ENCODE measurements at places on chromosomes 1 and 21.

DNA sequence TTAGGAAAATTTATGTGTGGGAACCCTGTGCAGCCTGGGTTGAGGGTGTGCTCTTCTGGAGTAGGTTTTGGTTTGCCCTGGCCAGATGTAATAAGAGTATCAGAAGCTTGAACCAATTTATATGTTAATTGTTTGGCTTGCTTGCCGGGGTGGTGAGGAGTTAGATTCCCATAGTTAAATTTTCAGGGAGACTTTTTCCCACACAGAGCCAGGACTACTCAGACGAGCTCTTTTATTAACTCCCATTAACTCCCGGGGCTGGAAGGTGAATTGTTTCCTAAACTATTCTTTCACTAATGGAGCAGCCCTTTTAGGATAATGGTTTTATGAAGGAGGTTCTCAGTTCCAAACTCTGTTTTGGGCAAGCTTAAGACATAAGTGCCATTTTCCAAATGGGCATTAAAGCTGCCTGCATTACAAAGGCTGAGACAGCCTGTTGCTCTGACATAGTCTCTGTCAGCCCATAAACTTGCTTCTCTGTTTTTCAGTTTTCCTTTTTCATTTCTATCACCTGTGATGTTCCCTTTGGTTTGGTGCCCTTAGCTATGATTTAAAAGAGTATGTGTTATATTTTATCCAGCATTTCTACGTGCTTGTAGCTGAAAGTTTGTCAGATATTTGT lies 18.0 kb upstream of the RAB3GAP2 start:
- DNase-seq = no peak

- DNase-seq = peak; percentile 38
Observed at GRCh38 chr21:26732432-26733221, 112.6 kb downstream of the ADAMTS1 start.

- DNase-seq = no peak
Observed at GRCh38 chr1:9416506-9416905, 122.8 kb upstream of the SLC25A33 start.

GRCh38 chr1:173445656-173446055 lies 31.5 kb upstream of the PRDX6 start:
- DNase-seq = no peak

DNA sequence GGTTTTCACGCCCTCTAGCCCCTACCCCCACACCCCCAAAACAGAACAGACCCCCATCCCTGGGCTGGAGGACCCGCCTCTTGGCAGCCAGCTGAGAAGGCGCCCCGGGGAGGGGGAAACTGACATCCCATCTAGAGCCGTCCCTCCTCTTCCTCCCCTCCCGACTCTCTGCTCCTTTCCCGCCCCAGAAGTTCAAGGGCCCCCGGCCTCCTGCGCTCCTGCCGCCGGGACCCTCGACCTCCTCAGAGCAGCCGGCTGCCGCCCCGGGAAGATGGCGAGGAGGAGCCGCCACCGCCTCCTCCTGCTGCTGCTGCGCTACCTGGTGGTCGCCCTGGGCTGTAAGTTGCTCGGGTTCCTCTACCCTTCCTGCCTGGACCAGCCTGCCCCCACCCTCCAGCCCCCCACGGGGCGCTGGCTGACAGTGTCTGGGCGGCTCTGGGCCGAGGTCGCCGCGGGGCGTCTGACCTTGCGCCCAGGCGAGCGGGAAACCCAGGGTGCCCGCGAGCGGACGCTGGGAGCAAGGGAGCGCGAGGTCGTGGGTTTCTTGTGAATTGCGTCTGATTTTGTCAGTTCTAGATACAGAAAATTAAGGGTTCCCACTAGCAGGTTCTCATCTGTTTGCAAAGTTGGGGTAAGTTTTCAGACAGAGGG lies 618 bp downstream of the JAM2 start:
- DNase-seq = no peak

DNA sequence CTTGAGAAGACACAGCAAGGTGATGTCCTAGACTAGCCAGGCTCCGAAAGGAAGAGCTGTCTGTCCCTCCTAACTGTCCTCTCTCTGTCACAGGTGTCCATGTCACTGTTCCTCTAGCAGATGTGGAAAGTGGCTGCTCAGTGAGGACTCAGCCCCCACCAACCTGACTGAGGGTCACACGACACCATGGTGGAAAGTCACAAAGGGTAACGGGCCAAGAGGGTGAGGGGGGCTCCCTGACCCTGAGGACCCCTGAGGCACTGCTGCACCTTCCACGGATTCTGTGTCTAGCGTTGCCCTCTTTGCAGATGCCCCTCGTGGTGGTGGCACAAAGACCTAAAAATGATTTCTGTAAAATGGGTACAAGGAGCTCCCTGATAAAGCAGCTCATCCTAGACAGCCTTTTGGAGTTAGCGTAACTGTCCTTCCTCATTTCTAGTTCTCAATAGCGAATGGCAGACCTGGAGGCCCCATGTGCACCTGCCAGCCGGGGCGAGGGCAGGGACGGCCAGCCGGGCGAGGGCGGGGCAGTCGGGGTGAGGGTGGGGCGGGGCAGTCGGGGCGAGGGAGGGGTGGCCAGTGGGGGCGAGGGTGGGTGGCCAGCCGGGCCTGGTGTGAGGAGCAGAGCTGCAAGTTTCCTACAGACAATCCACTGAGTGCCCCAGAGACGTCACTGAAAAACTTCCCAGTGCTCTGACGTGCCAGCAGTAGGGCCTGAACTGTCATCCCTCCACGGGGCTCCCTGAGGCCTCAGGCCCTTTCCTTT lies 23.4 kb downstream of the POFUT2 start:
- no peak for DNase-seq

DNA sequence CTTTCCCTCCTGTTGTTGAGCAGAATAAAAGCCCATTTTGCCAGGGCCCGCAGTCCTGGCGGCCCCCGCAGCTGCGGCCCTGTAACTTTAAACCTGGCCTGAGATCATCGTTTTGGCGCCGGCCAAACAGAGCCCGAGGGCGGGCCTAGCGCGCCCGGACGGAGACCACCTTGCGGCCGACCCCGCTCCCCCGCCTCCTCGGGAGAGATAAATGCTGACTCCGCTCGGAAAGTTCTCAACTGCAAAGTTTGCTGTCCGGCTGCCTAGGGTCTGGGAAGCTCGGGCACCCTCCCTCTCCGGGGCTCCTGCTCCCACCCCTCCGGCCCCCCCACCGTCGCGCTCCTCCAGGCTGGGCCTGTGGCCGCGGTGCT lies at the start of gene PDPN:
Gene PDPN (plus strand): TSS at position 238 of the 371 bp plus-strand sequence. CDS start 202 bp downstream, outside the sequence.
- peak; percentile 20 for DNase-seq

DNA sequence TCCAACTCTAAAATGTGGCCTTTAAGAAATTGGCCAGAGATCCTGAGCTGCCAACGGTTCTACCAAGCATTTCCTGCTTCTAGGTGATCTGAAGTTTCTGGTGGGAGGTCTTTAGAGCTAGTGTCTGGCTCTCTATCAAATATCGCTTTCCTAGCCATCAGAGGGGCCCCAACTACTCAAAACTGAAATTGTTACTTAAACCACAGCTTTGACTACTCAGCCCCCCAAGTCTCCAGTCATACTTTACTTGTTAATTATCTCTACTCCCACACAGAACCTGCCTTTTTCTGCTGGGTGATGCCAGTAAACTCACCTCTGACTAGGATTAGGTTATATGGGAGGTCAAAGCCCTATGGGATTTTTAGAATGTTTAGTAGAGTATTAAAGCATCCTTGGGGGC lies 95.1 kb downstream of the FASLG start:
- DNase-seq = no peak

DNA sequence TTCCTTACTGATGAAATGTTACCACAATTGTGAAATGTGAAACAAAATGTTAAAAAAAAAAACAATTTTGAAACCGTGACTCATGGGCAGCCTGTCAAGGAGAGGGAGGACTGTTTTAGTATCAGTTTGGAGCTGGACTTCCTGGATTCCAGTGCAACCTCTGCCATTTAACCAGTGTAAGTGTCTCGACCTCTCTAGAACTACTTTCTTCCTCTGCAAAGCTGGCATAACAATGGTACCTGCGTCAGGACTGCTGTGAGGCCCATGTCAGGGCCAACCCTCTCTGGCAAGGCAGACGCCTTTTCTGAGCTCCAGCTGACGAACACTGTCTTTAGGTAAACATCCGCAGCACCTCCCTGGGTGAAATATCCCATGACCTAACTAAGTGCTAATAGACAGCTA lies 20.9 kb downstream of the URB1 start:
- peak; percentile 97 for DNase-seq

GRCh38 chr21:45980271-45980670 lies 1.3 kb upstream of the COL6A1 start:
- DNase-seq = no peak

Measured in bronchial epithelial cell (primary cell).